ENCODE measurements at places on chromosomes 4 and X.

DNA sequence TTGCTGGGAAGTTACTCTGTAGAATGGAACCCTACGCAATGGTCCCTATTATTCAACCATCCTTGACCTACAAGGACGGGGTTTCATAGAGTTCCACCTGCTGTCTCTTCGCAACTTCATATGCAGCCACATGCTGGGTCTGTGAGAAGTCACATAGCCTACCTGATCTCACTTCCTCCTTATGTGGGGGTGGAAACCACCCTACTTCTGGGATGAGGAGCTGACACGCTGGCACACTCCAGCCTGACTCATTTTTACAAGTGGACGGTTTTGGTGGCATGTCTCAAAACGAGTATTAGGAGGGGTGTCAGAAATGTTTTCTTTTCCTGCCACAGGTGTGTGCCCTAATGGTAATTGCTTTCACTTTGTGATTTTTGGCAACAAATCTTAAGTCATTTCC lies 36.8 kb upstream of the ARSD start:
- no peak for DNase-seq

GRCh38 chrX:95718746-95719145 lies 965.9 kb upstream of the DIAPH2 start:
- no peak for DNase-seq

GRCh38 chr4:152455311-152455710 lies 80.6 kb downstream of the FBXW7 start:
- no peak for DNase-seq

DNA sequence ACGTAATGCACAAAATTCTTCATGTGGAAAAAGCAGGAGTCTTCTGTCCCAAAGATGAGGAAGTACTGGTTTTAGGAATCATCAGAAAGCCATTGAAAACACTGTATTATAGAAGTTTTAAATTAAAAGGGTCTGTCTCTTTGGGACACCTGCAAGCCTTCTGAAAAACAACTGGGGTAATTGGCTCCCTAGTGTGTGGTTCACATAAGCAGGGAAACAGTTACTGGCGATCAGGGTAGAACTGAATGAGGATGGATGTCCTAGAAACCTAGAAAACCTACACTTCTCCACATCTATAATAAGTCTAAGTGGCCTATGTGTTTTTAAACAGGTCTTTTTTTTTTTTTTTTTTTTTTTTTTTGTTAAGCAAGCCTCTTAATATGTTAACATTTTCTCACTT lies 945.5 kb upstream of the PCDH10 start:
- no peak for DNase-seq

- DNase-seq = no peak
Measured at GRCh38 chr4:101400096-101400495, 52.8 kb upstream of the PPP3CA start.

DNA sequence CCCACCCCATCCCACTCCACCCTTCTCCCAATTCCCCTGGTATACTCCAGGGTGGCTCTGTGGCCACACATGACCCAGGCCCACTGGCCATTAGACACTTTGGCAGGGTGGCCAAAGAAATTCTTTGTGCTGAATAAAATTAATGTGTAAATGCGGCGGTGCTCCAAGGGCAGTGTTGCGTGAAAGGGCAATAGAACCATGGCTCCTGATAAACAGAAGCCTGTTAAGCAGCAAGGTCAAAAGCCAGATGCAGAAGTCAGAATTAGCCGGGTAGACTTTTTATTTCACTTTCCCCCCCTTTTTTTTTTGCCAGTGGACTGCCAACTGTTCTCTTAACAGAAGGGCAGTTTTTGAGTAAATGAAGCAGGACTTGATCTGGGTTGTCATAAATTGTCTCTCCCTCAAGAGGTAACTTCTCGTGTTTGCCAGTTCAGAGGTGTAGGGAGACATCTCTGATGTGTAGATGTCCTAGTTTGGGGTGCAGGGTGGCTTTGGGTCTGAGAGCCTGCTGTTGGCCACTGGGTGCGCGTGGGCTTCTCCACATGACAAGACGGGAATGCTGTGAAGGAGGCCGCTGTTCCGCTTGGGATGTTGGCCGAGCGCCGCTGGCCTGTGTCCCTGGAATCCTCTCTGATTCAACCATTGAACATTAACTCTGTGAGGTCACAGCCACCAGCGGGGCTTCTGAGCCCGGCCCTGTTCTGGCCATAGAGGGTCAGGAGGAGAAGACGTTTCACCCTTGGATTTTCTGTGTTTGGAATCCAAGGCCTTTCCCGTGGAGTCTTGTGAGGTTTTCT lies 139.5 kb downstream of the TBL1X start:
- peak; percentile 61 for DNase-seq

DNA sequence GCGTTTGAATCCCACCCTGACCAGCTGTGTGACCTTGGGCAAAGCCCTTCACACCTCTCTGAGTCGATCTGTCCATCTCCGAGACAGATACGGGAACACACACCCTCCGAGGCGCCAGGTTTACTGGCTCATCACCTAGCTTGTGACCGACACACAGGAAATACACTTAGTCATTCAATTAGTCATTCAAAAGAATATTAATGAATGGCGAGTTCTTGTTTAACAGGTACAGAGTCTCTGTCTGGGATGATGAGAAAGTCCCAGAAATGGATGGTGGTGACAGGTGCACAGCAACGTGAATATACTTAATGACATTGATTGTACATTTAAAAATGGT lies 80.6 kb downstream of the PPP2R2C start:
- no peak for DNase-seq

GRCh38 chrX:132749406-132749805 lies 209.0 kb downstream of the HS6ST2 start:
- no peak for DNase-seq

- no peak for DNase-seq
Measured at GRCh38 chr4:7472442-7473013, 37.8 kb upstream of the PSAPL1 start.

- DNase-seq = no peak
Measured at GRCh38 chr4:155889031-155889793, 14.3 kb upstream of the TDO2 start.

DNA sequence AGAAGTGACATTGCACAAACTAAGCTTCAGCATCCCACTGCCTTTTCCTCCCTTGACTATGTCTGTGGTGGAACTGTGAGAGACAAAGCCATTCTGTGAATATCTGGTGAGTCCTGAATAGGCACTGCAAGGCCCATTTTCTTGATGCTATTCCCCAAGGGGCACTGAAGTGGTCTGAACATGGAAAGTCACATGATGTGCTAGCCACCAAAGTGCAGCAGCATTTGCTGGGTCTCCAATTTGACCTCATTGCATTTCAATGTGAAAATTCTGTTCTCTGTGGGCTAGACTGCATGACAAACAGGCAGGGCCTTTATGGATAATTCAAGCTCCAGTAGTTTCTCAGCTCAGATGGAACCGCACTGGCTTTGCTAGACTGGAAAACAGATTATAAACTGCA lies 627.4 kb upstream of the BOD1L1 start:
- no peak for DNase-seq

- DNase-seq = no peak
Measured at GRCh38 chr4:30454504-30454903, 265.7 kb upstream of the PCDH7 start.

- no peak for DNase-seq
Measured at GRCh38 chr4:166426300-166426863, 553.3 kb downstream of the TLL1 start.

- DNase-seq = no peak
Measured at GRCh38 chrX:18719852-18720251, 12.4 kb downstream of the PPEF1 start.

- no peak for DNase-seq
Measured at GRCh38 chr4:10459305-10459704, 2.1 kb upstream of the ZNF518B start.

GRCh38 chr4:114284629-114285028 lies 305.2 kb upstream of the ARSJ start:
- DNase-seq = no peak

DNA sequence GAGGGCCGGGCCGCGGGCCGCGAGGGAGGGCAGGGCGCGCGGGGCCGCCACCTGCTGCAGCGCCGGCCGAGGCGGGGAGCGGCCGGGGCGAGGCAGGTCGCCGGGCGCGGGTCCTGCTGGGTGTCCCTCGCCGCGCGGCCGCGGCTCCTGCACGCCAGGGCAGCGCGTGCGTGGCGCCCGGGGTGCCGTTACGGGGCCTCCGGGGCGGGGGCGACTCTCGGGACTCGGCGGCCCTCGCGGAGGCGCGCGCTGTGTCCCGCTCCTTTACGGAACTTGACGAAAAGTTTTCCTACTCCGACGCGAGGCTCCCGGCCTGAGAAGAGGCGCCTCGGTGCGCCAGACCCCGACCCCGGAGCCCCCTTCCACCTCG lies 329 bp downstream of the TBC1D14 start:
- DNase-seq = no peak

- DNase-seq = no peak
Measured at GRCh38 chr4:143017210-143017609, 167.5 kb upstream of the USP38 start.

- DNase-seq = no peak
Measured at GRCh38 chr4:39668887-39669286, 29.0 kb upstream of the UBE2K start.

DNA sequence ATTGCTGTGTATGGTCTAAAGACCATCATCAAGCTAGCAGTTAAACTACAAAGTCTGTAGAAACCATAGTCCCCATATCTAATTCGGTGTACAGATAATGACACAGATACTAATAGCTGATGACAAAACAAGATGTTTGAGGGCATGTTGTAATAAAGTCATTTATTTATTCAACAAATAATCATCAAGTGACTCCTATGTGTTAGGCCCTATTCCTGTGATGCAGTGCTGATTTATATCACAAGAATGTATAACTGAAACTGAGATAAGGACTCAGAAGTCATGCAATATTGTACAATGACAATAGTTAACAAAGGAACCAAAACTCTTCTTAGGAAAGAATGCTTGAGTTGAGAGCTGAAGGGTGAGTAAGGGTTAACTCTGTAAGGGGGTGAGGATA lies 315.0 kb upstream of the NR3C2 start:
- no peak for DNase-seq

GRCh38 chrX:130395341-130395740 lies 6.4 kb upstream of the RBMX2 start:
- no peak for DNase-seq

- no peak for DNase-seq
Measured at GRCh38 chr4:172177382-172177781, 364.2 kb downstream of the GALNTL6 start.
